ENCODE measurements at places on chromosomes 13 and 19.
A peak's percentile ranks its signal among the peaks of the same experiment; 100 is the strongest.

GRCh38 chr13:40629678-40630384 is 36.6 kb downstream of the FOXO1 start:
- DNase-seq: no peak

DNA sequence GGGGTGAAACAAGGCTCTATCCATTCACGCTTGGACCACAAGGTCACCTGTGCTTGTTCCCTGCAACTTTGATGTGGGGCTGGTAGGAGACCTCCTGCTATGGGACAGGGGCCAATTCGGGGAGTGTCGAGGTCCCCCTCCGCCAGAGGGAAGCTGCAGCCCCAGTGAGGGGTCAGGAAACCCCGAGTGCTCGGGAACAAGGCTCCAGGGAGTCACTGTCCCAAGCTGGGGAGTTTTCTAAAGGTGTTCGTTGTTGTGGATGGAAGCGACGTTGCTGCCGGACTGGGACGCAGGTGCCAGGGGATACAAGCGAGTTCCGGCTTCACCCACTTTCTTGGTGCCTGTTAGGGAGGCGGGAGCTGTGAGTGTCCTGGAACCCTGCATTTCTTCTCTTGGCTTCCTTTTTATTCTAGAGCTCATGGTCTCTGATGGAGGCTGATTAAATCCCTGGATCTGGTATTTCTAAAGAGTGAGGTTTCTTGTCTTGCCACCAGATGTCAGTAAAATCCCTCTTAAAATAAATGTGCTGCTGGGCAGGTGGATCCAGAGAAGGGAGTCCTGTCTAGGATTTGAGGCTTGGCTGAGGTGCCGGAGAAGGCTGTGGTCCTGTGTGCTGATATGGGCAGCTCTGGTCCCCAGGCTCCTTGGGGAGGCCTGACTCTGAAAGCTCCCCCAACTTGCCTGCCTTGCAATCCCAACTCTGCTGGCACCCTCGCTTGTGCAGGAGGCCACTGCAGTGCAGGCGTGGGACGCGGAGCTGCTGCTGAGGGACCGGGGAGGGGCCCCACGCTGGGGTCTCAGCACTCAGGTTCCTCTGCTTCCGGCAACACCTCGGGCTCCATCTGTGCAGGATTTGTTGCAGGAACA is 153.9 kb downstream of the TEX29 start:
- DNase-seq: peak; percentile 44

DNA sequence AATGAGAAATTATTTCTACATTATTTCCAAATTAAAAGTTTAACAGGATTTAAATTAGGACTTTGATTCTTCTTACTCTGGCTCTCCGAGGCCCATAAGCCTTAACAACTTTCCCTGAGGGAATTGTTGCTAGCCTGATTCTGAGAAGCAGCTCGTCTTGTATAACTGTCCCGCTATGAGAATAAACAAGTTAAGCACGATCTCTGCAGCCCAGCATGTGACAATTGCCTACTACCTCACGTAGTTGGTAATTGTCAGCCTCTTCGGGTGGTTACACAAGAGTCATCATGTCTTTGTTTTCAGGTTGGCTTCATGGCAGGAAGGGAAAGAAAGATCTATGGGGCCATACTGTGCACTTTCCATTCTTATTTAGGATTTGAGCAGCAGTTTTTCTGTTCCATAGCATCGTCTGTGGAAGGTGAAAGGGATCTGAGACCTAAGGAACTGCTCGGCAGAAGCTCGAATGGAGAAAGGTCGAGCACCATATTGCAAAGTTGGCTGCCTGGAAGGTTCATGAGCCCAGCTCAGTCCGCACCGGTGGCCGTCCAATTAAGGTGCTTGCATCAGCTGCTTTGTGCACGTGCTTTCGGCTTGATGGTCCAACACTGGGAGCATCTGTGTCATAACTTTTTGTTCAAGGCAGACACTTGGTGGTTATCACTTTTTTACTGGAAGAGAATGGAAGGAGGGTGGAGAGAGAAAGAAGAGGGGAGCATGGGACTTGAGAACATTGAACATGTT is 1.8 kb upstream of the STARD13 start:
- DNase-seq: no peak

- no peak for DNase-seq
These were observed 10.8 kb upstream of the ILF3 start for GRCh38 chr19:10643172-10643967.

GRCh38 chr19:30376826-30377425 is 4.7 kb downstream of the ZNF536 start:
- no peak for DNase-seq

GRCh38 chr13:103945836-103946235 is 879.6 kb upstream of the SLC10A2 start:
- DNase-seq: no peak

GRCh38 chr19:18090545-18091216 is 3.9 kb upstream of the IL12RB1 start:
- DNase-seq: no peak

DNA sequence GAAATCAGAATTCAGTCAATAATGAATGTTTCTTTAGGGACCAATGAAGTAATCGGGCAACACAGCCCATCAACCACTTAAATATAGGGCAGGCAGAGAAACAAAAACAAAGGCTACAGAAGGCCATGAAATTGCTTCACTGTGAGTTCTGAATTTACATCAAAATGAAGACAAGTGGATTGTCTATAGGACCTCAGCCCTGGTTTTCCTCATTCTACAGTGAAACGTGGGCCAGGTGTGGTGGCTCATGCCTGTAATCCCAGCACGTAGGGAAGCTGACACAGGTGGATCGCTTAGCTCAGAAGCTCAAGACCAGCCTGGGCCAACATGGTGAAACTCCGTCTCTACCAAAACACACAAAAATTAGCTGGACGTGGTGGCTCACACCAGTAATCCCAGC is 416.0 kb downstream of the KLF12 start:
- DNase-seq: no peak

- no peak for DNase-seq
These were observed 4.8 kb downstream of the TSPAN16 start for GRCh38 chr19:11300811-11301120.

GRCh38 chr13:36736119-36736726 is 62.4 kb downstream of the SERTM1 start:
- peak; percentile 8 for DNase-seq

DNA sequence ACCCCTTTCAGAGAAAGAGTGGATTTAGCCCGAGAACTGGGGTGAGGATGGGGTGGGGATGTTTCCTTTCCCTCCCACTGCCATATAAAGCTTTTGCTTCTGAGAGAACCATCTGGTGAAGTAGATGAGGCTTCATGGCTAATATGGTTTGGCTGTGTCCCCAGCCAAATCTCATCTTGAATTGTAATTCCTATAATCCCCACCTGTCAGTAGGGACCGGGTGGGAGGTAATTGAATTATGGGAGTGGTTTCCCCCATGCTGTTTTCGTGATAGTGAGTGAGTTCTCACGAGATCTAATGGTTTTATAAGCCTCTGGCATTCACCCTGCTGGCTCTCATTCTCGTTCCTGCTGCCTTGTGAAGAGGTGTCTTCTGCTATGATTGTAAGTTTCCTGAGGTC is 270.9 kb downstream of the LMO7 start:
- no peak for DNase-seq

GRCh38 chr13:29760544-29760943 is 89.9 kb downstream of the UBL3 start:
- DNase-seq: no peak

- DNase-seq: no peak
These were observed 1.6 kb downstream of the TEX30 start for GRCh38 chr13:102772042-102772425.

DNA sequence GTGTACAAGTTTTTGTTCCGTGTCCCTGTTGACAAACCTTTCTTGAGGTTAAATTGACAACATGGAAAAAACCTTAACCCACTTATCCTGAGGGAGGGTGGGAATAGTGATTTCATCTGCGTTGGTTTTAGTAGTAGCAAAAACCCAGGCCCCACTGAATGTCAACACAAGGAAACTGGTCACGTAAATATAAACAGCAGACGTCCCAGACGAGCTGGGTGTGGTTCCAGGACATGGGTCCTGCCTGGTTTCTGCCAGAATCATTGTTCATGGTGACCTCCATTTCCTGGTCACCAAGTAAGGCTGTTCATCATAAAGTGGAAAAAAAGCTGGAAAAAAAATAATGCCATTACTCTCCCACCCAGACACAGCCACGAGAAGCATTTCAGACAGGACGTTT is 16.9 kb upstream of the F2RL3 start:
- no peak for DNase-seq

GRCh38 chr19:14343286-14343685 is 38.0 kb upstream of the ADGRE5 start:
- no peak for DNase-seq

- DNase-seq: no peak
These were observed 13.2 kb downstream of the GADD45B start for GRCh38 chr19:2488942-2489731.

All from GM19239 (cell line).